ENCODE measurements at places on chromosomes 5 and 9. TPM values are rescaled to one million over a fixed set of nuclear protein-coding genes. Genes with fewer than 3 reads are reported as not detected.

DNA sequence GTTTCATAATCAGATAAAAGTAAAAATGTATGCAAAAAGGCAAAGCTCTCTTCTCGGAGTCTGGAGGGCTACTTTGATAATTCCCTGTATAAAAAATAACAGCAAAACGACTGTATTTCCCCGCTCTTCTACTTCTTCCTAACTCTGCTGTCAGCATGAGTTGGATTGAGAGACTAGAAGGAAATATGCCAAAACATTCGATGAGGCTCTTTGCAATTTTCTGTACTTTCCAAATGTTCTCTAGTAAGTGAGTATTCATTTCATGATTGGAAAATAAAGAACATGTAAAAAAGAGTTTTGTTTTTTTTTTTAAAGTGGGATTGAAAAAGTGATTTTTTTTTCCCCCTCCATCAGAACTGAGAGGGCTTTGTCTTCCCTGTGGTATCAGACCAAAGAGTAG lies 677.5 kb downstream of the ACTL7B start:
- DNase-seq = no peak

The C9orf57 gene
- not detected for total RNA-seq

- DNase-seq = no peak
These were observed 1.2 kb upstream of the ABO start for GRCh38 chr9:133276001-133276884.

The ACOT12 gene
- total RNA-seq = not detected

DNA sequence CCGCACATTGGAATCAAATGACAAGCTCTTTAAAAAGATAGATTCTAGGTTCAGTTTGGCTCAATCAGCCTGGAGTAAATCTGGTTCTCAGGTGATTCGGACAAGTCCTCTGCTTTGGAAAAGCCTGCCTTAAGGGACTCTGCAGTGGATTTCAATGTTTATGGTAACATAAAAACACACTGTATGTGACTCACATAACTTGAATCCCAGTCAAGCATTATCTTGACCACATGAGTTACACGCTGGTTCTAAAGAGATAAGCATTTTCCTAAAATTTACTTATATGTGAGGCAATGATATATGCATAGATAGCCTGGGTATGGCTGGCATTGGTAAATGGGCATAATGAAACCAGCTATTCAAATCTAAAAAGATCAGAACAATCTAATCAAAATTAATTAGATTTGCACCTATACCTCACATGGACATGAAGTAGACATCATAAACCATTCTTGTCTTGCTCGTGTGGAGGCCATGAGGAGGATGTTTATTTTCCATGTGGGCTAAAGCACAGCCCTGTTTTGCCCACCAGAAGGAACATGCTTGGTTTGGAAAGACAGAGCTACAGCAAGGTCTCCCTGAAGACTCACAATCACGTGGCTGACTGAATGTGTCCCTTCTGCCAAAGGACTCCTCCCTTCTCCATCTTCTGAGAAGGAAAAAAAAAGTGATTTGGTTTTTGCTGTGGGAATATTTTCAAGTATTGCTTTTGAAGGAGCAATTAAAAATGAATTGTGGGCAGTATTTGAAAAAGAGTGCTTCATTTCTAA lies 351.7 kb downstream of the DIRAS2 start:
- no peak for DNase-seq

- DNase-seq = no peak
These were observed 101.9 kb upstream of the SLC44A1 start for GRCh38 chr9:105142406-105143135.

DNA sequence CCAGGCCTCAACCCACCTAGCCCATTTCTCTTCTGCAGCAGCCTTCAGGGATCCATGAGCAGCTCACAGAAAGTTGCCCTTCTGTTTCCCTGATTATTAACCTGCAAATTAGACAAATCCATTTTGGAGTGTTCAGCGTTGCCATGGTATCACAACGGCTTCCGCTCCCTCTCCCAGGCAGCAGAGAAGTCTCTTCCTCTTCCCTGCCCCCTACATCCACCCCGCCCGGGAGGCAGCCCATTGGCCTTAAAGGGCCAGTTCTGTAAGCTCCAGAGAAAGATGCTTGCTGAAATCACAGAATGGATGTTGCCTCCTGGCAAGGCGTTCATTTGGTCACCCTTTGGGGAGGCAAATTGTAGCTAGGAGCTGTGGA lies 47.7 kb upstream of the BOD1 start:
- DNase-seq = no peak

The CARD6 gene
- total RNA-seq = 1.4 TPM

The ST6GALNAC4 gene
- 34.3 TPM for total RNA-seq

GRCh38 chr9:91364702-91365101 lies 3.0 kb upstream of the AUH start:
- no peak for DNase-seq

- no peak for DNase-seq
These were observed 46.9 kb downstream of the MAP1B start for GRCh38 chr5:72154076-72154756.

The NUTM2G gene
- total RNA-seq = not detected

DNA sequence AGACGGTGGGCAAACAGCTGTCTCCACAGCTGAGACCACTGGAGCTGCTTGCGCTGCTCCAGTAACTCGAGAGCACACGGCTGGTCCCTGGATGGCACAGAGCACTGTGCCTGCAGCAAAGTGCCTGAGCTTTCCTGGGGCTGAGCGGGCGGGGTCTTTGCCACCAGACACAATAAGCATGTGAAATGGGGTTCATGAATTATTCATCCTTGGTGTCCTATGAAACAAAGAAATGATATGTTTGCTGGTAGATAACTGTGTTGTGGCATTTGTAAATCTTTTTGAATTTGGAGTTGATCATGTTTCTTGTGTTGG lies 151.7 kb upstream of the MPDZ start:
- no peak for DNase-seq

The NDUFA8 gene
- 52.5 TPM for total RNA-seq

GRCh38 chr5:55570026-55570425 lies 35.3 kb upstream of the PLPP1 start:
- no peak for DNase-seq

The SPINK4 gene
- total RNA-seq = not detected

The KLF4 gene
- 1.6 TPM for total RNA-seq

DNA sequence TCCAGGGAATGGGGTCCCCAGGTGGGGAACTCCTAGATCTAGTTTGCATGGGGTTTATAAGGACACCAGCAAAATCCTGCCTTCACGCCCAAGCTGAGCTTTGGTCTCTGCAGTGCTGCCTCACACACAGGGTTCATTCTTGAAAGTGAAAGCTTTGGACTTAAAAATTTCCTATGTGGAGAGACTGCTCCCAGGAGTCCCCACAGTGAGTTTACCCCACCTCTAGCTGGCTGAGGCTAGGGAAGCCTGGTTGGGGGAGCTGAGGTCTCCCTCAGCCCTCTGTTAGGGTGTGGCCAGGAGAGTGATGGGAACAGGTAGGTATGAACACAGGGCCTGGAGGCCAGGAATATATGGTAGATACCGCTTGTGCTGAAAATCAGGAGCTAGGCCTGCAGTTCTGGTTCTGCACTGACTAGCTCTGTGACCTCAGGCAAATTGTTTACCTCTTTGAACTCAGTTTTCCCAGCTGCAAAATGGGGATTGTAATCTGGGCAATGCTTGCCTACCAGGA lies 41.5 kb upstream of the LARP1 start:
- no peak for DNase-seq

DNA sequence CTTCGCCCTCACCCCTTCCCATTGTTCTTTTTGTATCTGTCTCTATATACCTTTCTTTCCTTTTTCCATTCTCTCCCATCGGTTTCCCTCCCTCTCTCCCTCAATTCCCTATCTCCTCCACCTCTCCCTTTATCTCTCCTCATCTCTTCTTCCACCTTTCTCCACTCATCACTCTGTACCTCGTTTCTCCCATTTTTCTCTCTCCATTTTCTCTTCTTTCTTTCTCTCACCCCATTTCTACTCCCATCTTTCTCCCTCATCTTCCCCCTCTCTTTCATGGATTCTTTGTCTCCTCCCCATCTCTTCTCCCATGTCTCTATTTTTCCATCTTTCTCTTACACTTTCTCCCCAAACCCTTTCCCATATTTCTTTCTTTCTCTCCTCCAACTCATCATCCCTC lies 385.9 kb upstream of the CLINT1 start:
- no peak for DNase-seq

The COL23A1 gene
- not detected for total RNA-seq

DNA sequence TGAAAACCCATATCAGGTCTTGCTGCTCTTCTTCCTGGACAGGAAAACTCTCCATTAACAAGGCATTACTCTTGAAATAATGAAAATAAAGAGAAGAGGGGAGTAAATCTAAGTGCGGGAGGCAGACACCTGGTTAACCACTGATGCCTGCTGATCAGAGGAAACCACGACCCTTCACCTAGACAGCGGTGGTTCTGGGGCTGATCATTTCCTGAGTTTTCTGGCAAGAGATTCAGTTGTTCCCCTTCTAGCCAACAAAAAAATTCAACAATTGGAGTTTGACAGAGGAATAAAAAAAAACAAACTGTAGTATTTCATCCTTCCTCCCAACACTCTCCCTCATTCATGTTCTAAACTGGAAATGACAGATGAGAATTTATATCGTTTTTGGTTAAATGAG lies 3.0 kb downstream of the RLN2 start:
- peak; percentile 24 for DNase-seq

GRCh38 chr5:91171322-91171721 lies 211.8 kb downstream of the ARRDC3 start:
- DNase-seq = no peak

GRCh38 chr9:34577400-34578240 lies 11.9 kb downstream of the CNTFR start:
- no peak for DNase-seq

DNA sequence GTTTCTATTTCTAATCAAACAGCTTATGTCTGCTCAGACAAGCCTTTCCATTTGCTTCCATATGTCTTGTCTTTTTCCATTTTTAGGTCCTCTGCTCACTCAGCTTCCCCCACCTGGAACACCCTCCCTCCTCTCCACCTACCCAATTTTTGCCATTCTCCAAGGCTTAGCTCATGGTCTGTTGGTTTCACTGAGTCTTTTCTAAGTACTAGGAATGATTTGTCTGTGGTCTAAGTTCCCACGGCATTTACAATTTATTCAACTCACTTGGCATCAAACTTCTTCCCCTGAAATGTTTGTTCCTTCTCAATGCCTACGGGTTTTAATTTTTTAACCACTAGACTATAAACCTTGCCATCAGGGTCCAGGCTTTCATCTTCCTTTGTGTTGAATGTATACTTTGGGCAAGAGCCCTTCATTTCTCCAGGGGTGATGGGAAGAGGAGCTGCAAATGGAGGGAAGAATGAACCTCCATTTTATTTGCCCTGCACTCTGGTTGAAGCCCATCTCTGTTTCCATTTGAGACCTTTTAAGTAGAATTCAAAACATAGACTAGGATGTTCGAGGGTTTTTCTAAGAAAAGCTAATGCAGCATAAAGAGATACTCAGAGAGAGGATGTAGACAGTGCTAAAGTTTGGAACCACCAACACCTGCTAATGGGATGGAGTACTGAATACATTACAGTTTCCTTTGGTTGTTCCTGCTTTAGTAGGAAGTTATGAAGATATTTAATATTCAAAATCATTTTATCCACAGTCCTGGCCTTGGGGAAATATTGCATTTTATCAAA lies 104.0 kb downstream of the PTTG1 start:
- no peak for DNase-seq

DNA sequence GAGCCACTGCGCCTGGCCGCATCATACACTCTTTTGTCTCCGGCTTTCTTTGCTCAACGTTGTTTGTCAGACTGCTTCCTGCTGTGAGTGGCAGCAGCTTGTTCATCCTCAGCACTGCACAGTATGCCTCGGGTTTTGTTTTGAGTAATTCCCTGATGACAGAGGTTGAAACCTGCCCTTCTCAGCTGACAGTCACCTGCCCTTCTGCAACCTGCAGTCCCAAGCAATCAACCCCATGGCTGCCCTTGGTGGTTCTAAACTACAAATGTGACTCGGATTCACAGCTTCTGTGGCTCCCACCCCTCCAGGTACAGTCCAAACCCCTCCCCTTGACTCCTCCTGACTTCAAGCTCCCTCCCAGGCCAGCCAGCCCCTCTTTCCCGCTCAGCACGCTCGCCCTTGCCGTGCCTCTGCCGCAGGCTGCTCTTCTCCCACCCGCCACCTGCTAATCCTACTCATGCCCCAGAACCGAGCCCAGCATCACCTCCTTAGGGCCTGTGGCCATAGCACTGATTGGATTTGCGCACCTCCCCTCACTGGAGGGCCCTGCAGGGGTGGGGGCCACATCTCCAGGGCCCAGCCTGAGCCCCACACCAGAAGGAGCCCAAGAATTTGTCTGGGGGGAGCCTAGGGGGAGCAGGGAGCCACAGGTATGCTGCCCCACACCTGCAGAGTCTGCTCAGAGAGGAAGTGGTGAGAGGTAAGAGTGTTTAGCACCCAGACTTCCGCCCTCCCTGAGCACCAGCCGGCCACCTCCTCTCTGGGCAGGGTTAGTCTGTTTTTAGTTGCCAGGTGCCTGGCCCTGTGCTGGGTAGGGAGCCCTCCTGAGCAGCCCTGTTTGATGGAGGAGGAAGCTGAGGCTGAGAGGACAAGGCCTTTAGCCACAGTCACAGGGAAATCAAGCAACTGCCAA lies 10.1 kb downstream of the EEIG1 start:
- DNase-seq = peak; percentile 90

DNA sequence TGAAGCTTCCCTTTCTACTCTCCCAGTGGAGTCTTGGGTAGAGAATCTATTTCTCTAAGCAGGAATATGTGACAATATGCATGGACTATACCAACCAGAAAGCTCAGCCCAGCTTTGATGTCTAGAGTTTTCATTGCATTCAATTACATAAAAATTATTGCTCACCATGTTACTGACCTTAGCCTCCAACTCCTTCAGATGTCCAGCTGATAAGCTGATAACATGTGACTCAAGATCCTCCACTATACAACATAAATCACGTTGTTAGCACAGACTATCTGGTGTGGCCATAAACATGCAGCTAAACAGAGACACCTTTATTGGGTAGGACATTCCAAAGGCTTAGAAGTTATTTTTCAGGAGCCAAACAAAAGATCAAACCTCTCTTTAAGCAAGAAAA lies 1168.2 kb downstream of the CDH12 start:
- DNase-seq = no peak

The PCDHAC2 gene
- total RNA-seq = not detected

DNA sequence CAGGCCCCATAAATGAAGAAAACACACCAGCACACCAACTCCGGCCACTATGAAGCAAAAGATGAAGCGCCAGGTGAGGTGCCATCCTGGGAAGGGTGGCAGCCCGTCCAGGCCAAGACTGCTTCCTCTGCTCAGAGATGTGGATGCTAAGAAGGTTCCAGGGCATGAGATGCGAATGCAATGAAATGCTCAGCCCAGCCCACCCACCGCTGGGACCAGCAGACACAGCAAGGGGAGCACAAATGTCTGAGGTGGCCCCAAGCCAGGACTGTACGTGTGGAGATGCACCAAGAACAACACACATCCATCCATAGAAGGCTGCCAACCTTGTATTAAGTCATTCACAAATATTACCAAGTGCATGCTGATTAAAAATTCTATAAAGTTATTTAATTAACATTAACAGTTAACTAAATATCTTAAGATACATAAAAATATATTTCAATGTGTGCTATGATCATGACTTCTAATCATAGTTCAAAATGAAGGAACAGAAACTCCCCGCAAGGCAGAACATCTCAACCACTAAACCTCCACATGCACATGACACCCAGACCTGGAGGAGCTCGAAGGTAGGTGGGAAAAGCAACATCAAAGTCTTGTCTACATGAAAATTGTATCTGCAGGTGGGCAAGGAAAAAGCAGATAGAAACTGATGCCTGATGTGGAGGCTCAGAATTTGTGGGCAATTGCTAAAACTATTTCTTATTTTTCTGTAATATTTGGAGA lies 43.7 kb downstream of the BICD2 start:
- no peak for DNase-seq
